Lung (tissue), 17 donors: ENCODE measurements at places on chromosomes 3 and 15. TPM values are rescaled to one million over a fixed set of nuclear protein-coding genes. Genes with fewer than 3 reads are reported as not detected.
A peak's percentile ranks its signal among the peaks of the same experiment; 100 is the strongest.

The CEP70 gene
- total RNA-seq: 137 TPM

- peak; percentile 32 for DNase-seq
These were observed 532.8 kb upstream of the TGFBR2 start for GRCh38 chr3:30073622-30074021.

- no peak for DNase-seq
These were observed 47.4 kb downstream of the MRPL46 start for GRCh38 chr15:88419830-88420229.

DNA sequence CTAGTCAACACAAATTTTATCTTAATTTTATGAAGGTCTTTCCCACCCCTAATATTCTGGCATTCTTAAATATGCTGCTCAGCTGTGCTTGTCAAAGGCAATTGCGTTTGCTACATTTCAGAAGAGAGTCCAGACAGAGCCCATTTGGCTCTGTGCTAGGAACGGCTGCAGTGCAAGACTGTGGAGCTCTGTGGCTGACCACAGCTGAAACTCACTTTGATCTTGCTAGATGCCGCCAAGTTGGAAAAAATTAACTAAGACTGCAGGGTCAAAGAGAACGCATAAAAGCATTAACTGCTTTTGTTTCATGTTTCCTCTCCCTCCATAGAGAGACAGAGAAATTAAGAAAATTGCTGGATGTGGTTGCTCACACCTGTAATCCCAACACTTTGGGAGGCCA lies 7.6 kb upstream of the PPP1R2 start:
- DNase-seq: peak; percentile 59

- DNase-seq: no peak
These were observed 136.6 kb upstream of the PTX3 start for GRCh38 chr3:157300094-157300493.

The NSMCE3 gene
- total RNA-seq: 11.4 TPM

The NAALADL2 gene
- 46.7 TPM for total RNA-seq

GRCh38 chr3:132800958-132801357 lies 78.7 kb upstream of the NPHP3 start:
- no peak for DNase-seq

GRCh38 chr3:61872077-61872706 lies 310.8 kb downstream of the PTPRG start:
- DNase-seq: no peak

GRCh38 chr15:90765966-90766365 lies 48.8 kb downstream of the BLM start:
- no peak for DNase-seq

DNA sequence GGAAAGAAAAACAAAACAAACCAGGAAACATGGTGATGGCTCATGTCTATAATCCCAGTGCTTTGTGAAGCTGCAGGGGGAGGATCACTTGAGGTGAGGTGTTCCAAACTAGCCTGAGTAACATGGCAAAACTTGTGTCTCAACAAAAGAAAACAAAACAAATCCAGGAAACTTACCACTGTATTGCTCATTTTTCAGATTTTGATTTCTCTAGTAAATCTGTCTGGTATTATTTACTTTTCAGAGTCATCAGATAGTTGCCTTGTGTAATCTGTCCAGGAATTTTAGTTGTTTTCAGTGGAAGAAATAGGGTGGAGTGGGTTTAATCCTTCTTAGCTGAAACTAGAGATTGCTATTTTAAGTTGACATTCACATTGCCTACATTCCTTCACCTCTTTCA lies 91.8 kb upstream of the ALCAM start:
- DNase-seq: no peak

DNA sequence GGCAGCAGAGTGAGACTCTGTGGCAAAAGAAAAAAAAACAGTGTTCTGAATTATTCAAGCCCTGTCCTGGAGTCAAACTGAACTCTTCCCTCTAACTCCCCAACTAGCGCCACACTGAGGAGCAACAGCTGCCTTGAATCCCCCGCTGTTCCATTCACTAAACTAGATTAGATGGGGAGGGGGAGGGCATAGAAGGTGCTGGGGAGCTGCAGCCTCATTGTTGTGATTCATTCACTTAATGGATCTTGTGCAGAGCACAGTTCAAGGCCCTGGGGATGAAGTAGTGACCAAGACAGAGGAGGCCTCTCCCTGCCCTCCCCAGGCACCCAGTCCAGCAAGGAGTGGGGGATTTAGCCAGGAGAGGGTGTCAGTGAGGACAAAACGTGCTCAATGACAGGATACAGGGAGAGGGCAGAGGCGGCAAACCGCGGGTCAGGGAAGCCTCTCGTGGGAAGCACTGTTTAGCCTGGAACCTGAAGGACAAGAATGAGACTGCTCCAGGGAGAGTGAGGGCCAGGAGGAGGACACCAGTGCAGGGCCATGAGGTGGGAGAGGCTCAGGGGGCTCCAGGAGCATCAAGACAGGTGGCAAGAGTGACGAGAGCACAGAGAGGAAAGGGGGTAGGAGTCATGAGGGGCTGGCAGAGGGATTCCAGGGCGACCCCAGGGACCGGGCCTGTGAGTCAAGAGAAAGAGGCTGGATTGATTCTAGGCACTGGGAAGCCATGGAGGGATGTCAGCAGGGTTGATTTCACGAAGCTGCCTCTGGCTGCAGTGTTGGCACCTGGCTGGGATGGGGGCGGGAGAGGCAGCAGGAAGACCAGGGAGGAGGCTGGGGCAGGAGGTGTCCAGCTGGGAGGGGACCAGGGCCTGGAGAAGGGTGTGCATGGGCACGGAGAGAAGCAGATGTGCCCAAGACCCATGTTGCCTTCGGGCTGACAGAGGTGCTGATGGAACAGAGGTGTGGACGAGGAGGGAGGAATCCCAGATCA lies 31.4 kb downstream of the ALS2CL start:
- DNase-seq: no peak
